ENCODE measurements at places on chromosomes 6 and 20.

DNA sequence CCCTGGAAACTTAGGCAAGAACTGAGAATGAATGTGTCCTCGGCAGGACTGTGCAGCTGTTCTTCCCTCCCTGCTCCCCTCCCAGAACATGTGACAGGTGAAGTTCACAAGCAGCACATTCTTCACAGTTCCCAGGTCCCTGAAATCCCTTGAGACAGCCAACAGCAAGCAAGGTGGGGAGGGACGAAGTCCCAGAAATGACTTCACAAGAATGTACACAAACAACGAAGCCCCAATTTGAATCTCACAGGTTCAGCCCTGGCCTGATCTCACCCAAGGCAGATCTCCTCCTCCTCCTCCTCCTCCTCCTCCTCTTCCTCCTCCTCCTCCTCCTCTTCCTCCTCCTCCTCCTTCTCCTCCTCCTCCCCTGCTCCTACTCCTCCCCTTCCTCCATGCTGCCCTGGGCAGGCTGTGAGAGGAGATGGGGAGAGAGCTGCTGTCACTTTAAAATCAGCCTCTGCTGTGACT is 32.4 kb downstream of the WRNIP1 start:
- DNase-seq = no peak

- DNase-seq = no peak
These were observed 5.2 kb upstream of the BTN2A2 start for GRCh38 chr6:26377719-26378118.

DNA sequence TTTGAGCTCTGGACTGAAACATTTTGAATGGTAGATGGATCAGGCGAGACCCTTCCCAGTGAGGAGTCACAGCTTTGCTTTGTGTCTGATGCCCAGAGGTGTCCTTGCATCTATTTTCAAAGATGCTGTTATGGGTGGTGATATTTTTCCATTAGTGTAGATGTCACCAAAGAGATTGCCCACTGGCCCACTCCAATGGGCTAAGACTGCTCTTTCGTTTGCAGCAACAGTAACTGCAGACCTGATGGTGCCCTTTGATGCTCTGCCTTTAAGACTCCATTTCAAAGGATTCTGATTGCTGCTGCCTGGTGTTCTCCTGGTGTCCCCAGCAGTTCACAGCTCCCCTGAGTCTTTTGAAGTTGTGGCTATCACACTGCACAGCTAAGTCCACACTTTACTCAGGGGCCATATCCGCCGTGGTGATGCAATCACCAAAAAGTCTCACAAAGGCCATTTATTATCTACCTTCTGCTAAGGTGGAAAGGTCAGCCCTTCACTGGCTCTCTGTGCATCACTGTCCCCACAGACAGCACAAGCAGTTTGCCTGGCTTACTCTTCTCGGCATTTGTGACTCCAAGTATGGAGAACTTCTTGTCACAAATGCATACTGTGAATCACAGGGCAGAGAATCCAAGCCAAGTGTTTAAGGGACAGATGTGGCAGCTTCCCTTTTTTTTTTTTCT is 56.4 kb downstream of the NOX3 start:
- no peak for DNase-seq

GRCh38 chr20:44264287-44264686 is 17.2 kb downstream of the GDAP1L1 start:
- DNase-seq = no peak

DNA sequence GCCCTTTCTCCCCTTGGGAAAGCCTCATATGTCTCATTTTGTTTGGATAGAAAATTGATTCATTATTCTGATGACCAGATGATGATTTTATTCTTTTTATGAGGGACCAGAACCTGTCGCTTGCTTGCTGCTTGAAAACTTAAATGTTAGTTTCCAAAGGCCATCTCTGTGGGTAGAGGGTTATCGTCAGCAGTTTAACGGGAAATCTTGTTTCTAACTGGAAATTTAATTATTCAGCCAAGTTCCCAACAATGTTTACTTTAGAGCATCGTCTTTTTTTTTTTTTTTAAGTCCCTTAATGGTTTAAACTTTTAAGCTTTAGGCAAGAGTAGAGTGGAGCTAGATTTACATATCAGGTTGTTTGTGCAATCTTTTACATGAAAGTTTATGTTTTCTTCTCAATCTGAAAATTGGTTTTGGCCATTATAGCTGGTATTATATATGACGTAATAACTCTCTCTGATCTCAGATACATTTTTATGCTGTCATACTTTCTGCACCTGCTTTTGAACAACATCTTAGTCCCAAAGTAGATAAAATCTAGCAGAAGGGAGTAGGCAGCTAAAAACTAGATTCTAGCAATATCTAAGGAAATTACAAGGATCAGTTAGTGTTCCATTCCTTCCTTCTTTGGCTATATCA is 93.9 kb downstream of the FOXO3 start:
- DNase-seq = no peak

GRCh38 chr20:8787090-8787489 is 281.8 kb upstream of the PLCB4 start:
- no peak for DNase-seq
